ENCODE measurements at places on chromosomes 12 and 14.
A peak's percentile ranks its signal among the peaks of the same experiment; 100 is the strongest.

- no peak for DNase-seq
Observed at GRCh38 chr12:43179486-43179885, 372.5 kb downstream of the ADAMTS20 start.

DNA sequence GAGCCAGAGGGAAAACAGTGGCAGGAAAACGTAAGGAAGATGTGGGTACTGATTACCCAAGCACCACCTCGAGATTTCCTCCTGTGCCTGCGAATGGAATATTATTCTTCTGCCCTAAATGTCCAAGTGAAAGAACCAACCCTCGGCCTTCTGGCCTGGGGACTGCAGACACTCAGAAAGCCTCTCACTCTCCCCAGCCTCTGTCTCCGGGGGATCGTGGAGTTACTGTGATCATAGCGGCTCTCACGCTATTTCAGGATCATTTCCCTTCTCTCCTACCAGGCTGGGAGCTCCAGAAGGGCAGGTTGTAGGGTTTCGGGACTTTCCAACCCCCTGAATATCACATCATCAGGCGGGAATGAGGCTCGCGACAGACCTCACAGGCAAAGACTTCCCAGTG, 68.9 kb downstream of the KDM2B start:
- no peak for DNase-seq

DNA sequence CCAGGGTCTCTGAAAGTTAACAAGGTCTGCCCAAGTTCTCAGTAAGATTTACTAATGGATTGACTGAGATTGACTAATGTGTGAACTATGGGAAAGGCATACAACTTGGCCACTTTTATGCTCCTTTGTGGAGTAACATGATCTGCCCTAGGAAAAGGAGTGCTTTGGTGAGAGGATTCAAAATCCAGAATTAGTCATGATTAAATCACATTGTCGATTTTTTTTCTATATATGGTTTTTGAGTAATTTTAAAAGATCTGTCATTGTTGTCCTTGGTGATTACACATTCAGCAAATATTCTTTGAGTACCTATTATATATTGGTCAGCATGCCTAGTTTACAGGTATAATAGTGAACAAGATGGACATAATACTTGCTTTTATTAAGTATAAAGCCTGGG, 147.7 kb upstream of the SYT10 start:
- DNase-seq = no peak

DNA sequence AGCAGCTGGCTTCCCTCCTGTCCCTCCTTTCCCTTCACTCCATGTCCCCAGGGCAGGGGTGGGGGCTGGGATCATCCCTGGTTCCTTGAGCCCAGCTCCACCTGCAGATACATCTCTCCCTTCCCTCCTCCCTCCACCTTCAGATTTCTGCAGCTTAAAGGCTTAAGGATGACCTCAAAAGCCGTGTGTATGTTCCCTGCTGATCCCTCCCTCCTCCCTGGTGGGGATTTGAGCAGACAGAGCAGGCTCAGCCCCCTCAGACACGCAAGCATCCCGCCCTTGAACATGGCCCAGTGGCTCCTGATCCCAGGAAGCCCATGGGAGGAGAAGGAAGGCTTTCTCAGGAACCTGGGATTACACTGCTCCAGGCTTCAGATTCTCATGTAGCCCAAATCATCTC, 82.9 kb upstream of the RIN3 start:
- no peak for DNase-seq

GRCh38 chr12:108205864-108206263, 76.8 kb downstream of the WSCD2 start:
- no peak for DNase-seq

GRCh38 chr12:12561371-12562015, 1.2 kb downstream of the DUSP16 start:
- peak; percentile 64 for DNase-seq

DNA sequence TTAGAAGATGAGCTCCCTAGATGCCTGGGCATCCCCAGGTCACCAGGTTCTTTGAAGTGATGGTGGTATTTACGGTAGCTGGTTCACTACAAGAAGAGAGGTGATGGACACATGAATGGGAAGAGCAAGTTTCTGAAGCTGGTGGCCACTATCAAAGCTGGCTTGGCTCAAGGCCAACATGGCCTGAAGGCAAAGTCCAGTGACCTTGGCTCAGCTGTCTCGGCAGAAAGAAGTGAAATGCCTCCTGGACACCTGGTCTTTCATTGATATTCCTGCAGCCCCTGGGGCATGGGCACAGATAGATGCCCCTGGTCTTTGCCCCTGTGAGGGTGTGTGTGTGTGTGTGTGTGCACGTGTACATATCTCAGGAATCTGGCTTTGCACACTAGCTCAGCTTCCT, 441.8 kb upstream of the TMPO start:
- DNase-seq = no peak

DNA sequence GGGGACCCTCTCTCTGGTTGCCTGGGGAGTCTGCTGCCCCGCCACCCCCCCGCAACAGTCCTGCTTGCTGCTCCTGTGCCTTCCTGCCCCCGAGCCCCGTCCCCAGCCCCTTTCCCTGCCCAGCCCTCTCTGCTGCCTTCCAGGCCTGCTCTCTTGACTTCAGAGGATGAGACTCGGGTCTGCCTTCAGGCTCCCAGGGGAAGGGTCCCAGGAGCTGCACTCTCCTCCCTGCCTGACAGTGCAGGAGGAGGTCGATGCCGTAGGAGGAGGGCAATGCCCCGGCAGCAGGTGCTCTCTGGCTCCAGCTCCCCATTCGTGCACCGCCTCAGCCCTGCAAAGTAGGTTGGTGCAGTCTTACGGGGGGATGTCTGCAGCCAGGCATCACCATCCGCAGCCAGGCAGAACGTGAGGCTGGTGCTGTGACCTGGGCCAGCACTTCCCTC, 185.1 kb upstream of the C14orf180 start:
- no peak for DNase-seq

DNA sequence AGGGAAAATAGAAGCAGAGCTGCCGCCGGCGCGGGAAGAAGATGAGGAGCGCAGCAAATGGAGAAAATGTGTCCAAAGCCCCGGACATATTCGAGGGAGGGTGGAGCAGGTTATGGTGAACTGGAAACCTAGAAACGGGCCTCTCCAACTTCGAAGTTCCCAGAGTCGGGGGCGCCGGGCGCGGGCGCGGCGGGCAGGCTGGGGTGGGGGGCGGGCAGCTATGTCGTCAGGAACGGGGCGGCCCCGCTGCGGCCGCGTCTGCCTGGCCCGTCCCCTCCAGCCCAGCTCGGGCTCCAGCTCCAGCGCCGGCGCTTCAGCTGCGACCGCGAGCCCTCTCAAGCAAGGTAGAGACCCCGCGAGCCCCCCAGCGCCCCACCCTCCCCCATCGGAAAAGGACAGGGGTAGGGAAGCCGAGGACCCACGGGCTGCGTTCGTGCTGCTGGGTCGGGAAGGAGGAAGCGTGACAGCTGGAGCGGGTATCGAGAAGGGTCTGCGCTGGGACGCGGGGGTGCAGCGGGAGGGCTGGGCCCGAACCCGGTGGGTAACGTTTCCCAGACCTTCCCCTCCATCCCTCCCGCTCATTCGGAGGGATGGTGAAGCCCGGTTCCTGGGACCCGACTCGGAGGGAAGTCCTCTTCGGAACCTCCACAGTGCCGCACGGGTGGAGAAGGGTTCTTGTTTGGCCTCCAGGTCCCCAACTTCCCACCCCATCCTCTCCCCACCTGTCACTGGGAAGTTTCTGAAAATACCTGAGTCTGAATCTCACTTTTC, 1.0 kb downstream of the DGKA start:
- peak; percentile 46 for DNase-seq

GRCh38 chr12:120755269-120755668, 29.6 kb downstream of the ACADS start:
- no peak for DNase-seq

- no peak for DNase-seq
Observed at GRCh38 chr12:41683513-41684240, 461.0 kb downstream of the GXYLT1 start.

GRCh38 chr12:129719416-129719815, 184.4 kb downstream of the TMEM132D start:
- no peak for DNase-seq

- DNase-seq = no peak
Observed at GRCh38 chr14:100788942-100789341, 37.0 kb upstream of the MEG3 start.

DNA sequence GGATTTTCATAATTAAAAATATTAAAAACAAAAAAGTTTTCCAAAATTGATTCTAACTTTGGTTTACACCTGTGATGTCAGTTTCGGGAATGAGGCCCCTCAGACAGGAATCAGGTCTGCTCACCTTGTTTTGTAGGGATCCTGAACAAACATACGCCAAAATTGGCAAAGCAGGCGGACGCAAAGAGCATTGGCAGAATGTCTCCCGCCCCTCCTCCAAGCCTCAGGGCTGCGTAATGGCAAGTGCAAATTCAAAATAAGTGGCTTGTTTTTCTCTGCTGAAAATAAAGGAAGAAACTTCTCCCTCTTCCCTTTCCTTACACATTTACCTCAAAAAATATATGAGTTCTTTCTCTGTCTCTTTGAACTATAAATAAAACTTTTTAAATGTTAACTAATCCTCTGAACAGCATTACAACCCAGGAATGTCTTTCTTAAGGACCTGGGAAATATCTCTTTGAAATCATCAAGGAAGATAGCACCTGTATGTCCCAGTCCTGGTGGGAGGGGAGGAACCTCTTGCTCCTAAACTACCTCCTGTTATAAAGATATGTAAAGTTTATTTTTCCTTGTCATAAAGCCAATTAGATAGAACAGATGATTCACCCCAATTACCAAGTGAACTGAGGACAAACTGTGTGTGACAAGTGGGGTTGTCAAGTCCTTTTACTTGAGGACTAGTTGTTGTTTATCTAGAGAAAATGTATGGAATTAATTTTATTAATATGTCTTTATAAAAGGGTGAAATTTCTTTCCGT, 16.5 kb downstream of the OR6J1 start:
- DNase-seq = no peak
